ENCODE measurements at places on chromosomes 3 and 15.

GRCh38 chr3:130276203-130276803 is 69.2 kb upstream of the COL6A5 start:
- peak; percentile 17 for DNase-seq
- H3K36me3 ChIP-seq = no peaks in the 10 kb centered on the region
- no peaks in the 10 kb centered on the region for H3K4me1 ChIP-seq
- H3K27ac ChIP-seq = no peak overlapping the region
- no peak overlapping the region for H3K4me3 ChIP-seq

GRCh38 chr3:186105543-186105942 is 3.3 kb downstream of the ETV5 start:
- no peak overlapping the region for H3K4me3 ChIP-seq
- peaks cover 43% of the 10 kb centered on the region for H3K27me3 ChIP-seq
- H3K36me3 ChIP-seq = no peaks in the 10 kb centered on the region
- peaks cover 19% of the 10 kb centered on the region for H3K4me1 ChIP-seq

GRCh38 chr3:156341831-156342416 is 213.0 kb downstream of the SSR3 start:
- no peak overlapping the region for H3K4me3 ChIP-seq
- peaks cover 6% of the 10 kb centered on the region for H3K4me1 ChIP-seq
- H3K36me3 ChIP-seq = no peaks in the 10 kb centered on the region
- peak; percentile 67 for DNase-seq
- no peak overlapping the region for H3K27ac ChIP-seq

- H3K36me3 ChIP-seq = no peaks in the 10 kb centered on the region
- DNase-seq = no peak
- no peak overlapping the region for H3K4me3 ChIP-seq
- H3K27ac ChIP-seq = peak overlapping the region; percentile 10
- H3K27me3 ChIP-seq = no peaks in the 10 kb centered on the region
- peaks cover 32% of the 10 kb centered on the region for H3K4me1 ChIP-seq
Observed at GRCh38 chr15:40322531-40323238, 807 bp upstream of the INAFM2 start.

- no peaks in the 10 kb centered on the region for H3K27me3 ChIP-seq
- DNase-seq = no peak
- peak overlapping the region; percentile 12 for H3K27ac ChIP-seq
- peaks cover 5% of the 10 kb centered on the region for H3K4me1 ChIP-seq
Observed at GRCh38 chr3:138818185-138818860, 16.4 kb downstream of the PIK3CB start.

DNA sequence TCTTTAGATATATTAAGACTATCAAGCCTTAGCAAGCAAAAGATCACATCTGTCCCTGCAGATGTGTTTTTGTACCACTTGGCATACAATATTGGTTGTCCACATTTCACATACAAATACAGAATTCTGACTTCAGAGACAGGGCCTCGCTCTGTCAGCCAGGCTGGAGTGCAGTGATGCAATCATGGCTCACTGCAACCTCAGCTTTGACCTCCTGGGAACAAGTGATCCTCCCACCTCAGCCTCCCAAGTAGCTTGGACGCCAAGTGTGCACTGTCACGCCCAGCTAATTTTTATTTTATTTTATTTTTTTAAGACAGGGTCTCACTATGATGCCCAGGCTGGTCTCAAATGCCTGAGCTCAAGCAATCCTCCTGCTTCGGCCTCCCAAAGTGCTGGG is 53.0 kb upstream of the ACTL6A start:
- H3K4me3 ChIP-seq = no peak overlapping the region
- DNase-seq = no peak
- H3K27me3 ChIP-seq = no peaks in the 10 kb centered on the region
- no peaks in the 10 kb centered on the region for H3K4me1 ChIP-seq
- no peaks in the 10 kb centered on the region for H3K36me3 ChIP-seq

GRCh38 chr3:70358978-70359580 is 46.6 kb upstream of the MDFIC2 start:
- H3K4me1 ChIP-seq = no peaks in the 10 kb centered on the region
- no peak overlapping the region for H3K4me3 ChIP-seq
- no peaks in the 10 kb centered on the region for H3K27me3 ChIP-seq

DNA sequence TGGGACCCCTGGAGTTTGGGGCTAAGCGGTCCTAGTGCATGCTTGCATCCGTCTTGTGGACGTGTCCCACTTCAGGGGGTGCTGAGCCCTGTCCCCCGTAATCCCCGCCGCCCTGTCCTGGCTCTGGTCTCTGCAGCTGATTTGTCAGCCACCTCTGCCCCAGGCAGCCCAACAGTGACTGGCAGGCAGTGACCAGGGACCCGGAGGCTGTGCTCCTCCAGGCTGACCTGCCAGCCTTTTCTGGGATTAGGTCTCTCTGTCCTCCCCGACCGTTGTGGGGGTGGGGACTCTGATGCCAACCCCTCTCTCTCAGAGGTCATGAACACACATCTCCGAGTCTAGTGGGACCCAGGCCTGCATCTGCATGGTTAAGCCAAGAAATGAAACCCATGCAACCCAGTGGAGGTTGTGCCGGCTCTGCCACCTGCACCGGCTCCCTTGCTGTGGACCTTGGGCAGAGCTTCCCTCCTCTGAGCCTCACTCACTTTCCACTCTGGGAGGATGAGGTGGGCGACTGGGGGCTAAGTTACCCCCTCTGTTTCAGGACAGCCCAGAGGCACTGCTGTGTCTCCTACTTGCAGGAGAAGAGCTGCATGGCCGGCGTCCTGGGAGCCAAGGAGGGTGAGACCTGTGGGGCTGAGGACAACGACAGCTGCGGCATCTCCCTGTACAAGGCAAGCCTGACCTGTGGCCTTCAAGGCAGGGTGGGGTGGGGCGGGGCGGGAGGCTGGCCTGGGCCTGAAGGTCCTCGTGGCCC is 60.2 kb downstream of the FBLN2 start:
- H3K27ac ChIP-seq = no peak overlapping the region
- DNase-seq = no peak
- no peak overlapping the region for H3K4me3 ChIP-seq
- no peaks in the 10 kb centered on the region for H3K27me3 ChIP-seq
- H3K36me3 ChIP-seq = no peaks in the 10 kb centered on the region
- H3K4me1 ChIP-seq = no peaks in the 10 kb centered on the region

DNA sequence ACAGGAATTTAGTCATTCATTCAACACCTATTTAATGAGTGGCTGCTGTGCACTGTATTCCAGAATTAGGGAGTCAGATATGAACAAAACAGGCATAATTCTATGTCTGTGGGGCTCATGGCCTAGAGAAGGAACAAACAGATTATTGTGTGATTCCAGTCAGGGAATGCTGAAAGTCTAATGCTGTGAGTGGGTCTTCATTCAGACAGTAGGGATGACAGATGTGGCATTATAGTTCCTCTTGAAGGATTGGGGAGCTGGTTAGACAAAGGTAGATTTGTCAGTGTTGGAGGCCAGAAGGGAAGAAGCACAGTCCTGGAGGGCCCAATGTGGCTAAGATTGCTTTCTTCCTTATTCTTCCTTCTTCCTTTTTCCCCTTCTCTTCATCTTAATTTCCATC is 226.4 kb upstream of the EIF1B start:
- no peaks in the 10 kb centered on the region for H3K27me3 ChIP-seq
- no peak for DNase-seq
- no peak overlapping the region for H3K27ac ChIP-seq
- H3K4me1 ChIP-seq = no peaks in the 10 kb centered on the region
